ENCODE measurements at places on chromosomes 5 and 9. TPM values are rescaled to one million over a fixed set of nuclear protein-coding genes. Genes with fewer than 3 reads are reported as not detected.

GRCh38 chr9:27142299-27142930 is 33.4 kb downstream of the TEK start:
- DNase-seq: no peak

GRCh38 chr5:169374761-169375160 is 73.8 kb upstream of the SLIT3 start:
- DNase-seq: no peak

DNA sequence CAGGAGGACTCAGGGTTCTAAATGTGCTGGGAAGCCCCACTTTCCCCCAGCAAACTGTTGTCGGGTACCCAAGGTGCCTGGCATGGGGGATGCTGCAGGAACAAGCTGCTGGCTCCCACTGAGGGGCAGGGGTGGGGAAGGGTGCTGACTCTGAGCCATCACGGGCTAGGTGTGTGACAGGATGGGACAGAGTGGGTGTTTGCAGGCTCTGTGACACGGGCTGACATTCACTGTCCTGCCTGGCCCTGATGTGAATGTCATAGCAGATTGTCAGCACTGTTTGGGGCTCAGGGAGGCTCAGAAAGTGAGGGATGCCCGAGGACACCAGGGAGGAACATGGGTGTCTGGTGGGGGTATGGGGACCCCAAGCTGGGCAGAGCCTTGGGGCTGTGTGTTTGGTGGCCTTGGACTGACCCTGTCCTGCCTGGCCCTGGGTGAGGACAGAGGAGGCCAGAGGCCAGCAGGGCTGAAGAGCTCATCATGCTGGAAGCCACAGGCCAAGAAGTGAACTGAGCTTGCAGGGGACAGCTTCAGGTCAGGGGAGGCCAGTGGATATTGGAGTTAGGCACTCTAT is 20.6 kb downstream of the WNK2 start:
- no peak for DNase-seq

DNA sequence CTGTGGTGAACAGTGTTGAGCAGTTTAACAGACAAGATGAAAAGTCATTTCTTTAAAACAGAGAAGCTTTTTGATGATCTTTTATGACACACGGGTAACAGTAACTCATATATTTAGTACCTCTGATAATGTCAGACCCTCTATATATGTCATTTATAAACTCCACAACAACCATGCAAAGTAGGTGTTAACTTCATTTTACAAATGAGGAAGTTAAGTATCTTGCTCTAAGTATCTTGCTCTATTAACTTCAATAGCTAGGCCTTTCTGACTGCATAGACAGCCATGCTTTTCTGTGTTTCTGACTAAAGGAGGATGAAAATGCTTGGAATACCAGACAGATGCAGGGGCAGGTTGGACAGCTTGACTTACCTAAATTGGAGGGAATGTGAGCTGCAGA is 1.8 kb downstream of the NUDT2 start:
- no peak for DNase-seq

DNA sequence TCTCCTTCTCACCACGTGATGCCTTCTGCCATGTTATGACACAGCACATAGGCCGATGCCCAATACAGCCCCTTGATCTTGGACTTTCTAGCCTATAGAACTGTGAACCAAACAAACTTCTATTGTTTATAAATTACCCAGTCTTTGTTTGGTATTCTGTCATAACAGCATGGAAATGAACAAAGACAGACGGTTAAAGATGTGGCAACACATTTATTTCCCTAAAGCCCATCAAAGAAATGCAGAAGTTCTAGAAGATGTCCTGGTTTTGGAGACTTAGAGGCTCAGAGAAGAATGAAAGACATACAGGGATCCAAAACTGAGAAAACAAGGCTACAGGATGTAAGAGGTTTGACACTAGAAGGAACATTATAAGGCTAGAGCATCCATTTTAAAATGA is 600.8 kb upstream of the DAB2 start:
- DNase-seq: no peak

DNA sequence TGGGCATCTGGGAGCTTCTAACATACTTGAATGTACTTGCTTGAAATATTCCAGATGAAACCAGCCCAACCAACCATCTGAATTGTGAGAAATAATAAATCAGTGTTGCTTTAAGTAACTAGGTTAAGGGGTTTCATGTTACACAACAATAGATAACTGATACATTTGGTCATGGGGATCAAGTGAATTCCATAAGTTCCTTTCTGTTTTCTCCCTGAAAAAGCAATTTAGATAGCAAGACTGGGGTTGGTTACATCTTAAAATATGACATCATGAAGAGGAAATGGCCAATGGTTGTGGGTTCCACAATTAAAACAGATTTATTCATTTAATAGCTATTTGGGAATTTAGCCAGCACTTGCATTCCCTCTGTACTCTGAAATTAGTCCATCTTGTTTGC is 559.7 kb downstream of the TLR4 start:
- no peak for DNase-seq

- no peak for DNase-seq
Measured at GRCh38 chr5:114822863-114823262, 346.8 kb downstream of the TRIM36 start.

- DNase-seq: no peak
Measured at GRCh38 chr9:36030871-36031270, 5.8 kb upstream of the RECK start.

DNA sequence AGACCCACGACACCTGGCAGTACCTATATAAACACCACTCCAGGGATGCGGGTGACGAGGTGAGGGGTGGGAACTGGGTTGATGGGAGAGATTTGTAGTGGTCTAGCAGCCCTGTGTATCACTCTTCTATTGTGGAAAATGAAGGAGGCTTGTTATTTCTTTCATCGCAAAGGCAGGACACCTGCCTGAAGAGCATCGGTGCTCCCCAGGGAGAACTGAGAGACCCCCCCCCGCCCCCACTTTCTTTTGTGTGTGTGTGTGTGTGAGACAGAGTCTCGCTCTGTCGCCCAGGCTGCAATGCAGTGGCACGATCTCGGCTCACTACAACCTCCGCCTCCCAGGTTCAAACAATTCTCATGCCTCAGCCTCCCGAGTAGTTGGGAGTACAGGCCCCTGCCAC is 8.3 kb upstream of the WDR5 start:
- DNase-seq: no peak

GRCh38 chr5:56346741-56347535 is 113.8 kb upstream of the ANKRD55 start:
- DNase-seq: peak; percentile 93

DNA sequence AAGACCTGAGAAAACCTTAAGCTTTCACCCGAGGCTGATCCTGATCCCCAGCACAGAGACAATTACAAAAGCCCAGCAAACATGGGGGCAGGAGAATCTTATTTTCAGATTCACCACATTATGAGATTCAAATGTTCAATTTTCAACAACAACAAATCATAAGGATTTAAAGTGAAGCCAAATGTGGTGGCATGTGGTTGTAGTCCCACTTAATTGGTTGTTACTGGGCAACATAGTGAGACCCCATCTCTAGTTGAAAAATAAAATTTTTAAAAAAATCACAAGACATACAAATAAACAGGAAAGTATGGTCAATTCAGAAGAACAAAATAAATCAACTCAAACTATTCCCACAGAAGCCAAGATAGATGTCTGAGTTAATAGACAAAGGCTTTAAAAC is 3.9 kb upstream of the RABGAP1 start:
- DNase-seq: no peak

DNA sequence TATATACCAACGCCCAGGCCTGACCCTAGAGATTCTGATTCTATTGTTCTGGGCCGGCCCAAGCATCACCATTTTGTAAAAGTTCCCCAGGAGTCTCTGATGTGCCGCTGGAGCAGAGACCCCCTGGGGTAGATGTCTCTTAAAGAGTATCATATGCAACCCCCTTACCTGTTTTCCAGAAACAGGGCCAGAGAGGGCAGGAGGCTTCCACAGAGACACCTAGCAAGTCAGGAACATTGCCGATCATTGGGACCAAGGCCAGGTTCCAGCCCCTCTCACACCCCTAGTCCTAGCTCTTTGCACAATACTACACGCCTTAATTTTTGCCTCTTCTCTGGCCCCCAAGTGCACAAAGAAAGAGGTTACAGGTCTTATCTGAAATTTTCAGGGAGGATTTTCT is 63.8 kb downstream of the TMOD1 start:
- DNase-seq: no peak

DNA sequence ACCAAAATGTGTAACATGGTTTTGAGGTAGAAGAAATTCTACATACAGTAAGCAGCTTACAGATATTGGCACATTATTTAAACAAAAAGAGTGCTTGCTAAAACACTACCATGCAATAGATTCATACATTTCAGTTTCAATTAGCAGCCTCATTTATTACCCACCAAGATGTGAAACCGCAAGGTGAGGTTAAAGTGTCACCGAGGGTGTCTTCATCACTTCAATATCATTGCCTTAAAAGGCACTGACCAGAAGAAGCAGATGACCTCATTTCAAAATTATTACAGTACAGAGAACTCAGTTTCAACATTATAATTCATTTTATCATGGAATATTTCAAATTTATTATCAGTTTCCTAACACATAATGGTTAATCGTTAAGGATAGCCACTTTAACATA is 302.2 kb downstream of the ISL1 start:
- DNase-seq: no peak

DNA sequence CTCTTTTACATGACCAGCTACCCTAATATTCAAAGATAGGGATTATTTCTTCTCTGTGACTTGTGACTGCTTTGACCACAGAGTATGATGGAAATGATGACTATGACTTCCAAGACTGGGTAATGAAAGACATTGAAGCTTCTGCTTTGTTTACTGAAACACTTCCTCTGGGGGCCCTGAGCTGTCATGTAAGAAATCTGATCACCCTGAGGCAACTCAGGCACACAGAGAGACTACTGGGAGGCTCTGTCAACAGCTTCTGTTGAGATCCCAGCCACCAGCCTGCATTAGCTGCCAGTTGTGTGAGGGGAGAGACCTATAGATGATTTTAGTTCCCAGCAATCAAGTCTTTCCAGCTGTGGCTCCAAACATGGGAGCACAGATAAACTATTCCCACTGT is 76.5 kb downstream of the KCTD16 start:
- no peak for DNase-seq

GRCh38 chr9:82144803-82145202 is 156.2 kb downstream of the SPATA31D1 start:
- no peak for DNase-seq

DNA sequence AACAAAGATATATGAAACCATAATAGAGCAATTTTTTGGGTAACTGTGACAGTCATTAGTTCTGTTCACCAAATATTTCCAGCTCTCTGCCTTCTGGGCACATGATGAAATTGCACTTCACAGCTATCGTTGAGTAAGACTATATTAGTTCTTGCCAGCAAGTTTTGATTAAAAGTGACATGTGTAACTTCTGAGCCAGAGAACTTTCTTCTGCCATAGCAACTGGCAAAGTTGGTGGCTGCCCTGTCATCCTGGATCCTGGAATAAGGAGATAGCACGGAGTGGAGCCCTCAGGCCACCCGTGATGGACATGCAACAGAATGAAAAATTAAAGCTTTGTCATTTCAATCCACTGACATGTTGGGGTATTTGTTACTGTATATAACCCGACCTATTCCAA is 194.4 kb upstream of the VCAN start:
- DNase-seq: no peak

DNA sequence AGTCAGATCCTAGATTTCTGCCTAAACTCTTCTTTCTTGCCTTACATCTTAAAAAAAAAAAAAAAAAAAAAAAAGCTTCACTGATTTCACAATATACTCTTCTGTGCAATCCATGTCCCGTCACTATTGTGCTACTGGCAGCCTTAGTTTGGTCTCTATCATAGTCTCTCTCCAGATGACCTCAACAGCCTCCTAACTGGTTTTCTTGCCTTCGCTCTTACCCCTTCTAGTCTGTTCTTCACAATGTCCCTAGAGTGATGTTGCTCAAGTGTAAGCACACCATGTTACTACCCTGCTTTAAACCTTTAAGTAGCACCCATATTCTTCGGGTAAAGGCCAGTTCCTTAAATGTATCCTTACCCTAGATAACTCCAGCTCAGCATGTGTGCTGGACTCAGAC is 25.8 kb downstream of the CD180 start:
- DNase-seq: no peak

DNA sequence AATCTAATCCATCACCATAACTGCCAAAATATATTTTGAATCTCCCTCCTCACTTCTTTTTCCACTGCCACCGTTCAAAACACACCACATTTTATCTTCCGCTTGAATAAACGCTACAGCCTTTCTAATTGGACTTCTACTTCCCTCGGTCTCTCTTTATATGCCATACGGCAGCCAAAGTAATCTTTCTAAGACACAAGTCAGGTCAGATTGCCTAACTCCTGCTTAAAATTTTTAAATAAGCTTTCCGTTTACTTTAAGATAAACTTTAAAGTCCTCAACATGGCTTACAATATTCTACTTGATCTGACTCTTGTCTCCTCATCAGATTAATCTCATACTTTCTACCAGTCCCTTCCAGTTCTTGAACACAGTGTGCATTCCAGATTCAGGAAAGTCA is 9.7 kb downstream of the AFF4 start:
- DNase-seq: no peak

GRCh38 chr9:104319685-104320084 is 184.4 kb upstream of the OR13F1 start:
- DNase-seq: no peak

DNA sequence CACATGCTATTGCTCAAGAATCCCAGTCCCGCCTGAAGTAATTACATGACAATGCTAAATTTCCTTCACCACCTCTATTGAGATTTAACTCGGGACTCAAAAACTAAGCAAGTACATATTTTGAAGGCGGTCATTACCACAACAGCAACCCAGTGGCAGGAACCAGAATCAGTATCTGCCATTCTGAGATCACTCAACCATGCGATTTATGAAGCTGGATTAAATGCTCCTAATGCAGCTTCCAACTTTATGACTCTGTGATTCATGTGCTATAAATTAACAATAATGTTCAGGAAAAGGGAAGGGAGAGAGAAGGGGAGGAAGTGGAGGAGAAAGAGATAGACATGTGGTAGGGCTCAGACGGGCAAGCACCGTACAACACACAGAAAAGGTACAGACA is 194.7 kb downstream of the DNAH5 start:
- DNase-seq: no peak

- DNase-seq: no peak
Measured at GRCh38 chr5:18102733-18103132, 468.5 kb downstream of the TAF11L14 start.

SPINK6 gene
- not detected for total RNA-seq

FAM151B gene
- 2.3 TPM for total RNA-seq

BTNL8 gene
- total RNA-seq: not detected

THBS4 gene
- total RNA-seq: 0.60 TPM

ANP32B gene
- 22.1 TPM for total RNA-seq

CD72 gene
- not detected for total RNA-seq
